ENCODE measurements at places on chromosomes 5 and 9.

DNA sequence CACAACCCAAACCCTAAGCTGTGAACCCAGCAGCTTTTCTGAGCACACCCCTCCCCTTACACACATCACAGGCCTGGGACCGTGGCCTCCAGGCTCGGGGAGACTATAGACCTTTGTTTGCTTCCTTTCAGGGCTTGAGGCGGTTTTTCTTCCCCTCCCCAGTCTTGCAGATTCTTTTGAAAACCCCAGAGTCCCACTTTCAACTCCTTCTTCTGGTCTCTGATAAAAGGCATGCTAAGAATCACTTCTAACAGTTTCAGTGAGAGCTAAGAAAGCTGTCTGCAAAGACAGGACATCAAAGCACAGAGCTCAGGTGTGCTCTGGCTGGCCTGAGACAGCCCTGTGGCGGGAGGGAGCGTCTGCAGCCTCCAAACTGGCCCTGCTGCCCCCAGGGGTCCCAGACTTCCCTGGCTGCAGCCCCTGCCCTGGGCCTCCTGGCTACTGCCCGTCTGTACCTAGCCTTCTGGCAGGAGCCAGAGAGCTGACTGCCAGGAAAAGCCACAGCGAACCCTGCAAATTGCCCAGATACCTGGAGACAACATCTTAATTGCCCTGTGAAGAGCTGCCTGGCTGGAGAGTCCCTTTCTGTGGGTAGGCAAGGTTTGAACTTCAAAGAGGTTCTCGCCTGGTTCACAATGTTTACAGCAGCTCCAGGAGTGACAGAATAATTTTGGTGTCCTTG is 138.9 kb downstream of the GADD45G start:
- DNase-seq, result no peak

DNA sequence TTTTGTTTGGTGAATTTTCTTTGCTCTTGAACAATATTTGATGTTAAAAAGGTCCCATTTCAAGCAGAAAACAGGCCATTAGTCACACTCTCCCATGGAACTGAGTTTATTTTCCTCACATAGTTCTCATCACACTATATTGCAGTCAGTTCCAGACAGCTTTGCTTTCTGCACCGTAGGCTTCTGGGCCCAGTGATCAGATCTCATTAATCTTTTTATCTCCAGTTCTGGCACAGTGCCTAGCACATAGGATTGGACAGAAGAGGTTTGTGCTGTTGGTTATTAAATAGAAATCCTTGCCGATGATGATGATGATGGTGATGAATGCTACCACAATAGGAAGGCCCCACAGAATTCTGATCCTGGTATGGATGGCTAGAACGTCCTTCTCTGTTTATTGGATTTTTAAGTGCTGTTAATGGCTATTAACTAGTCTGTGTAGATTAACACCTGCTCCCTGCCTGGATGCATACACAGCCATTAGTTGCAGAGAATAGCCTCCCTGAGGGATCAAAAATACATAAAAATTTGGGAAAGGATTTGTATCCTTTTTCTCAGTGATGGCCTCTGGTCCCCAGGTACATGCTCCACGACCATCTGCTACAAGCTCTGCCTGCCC is 52.0 kb upstream of the NTRK2 start:
- no peak for DNase-seq

GRCh38 chr5:167573370-167574127 is 717.9 kb upstream of the WWC1 start:
- no peak for DNase-seq

DNA sequence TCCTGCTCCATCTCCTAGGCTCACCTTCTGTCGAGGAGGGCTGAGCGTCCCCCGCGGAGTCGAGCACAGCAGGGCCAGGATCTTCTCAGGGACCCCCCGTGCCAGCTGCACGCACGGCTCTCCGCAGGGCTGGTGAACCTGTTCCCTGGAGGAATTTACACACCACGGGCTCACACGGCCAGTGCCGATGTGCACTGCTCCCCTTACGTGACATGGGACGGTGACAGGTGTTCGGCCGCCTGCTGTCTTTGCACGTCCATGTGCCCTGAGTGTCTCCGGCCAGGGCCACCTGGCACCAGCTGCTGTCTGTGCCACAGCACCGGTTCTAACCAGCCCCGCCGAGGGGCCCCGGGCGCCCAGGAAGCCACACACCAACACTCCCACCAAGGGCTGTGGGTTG is 8.7 kb upstream of the AGPAT2 start:
- DNase-seq, result no peak

- DNase-seq, result no peak
Observed at GRCh38 chr5:91266184-91266705, 116.9 kb downstream of the ARRDC3 start.

GRCh38 chr9:6876195-6876894 is 118.6 kb downstream of the KDM4C start:
- DNase-seq, result no peak

DNA sequence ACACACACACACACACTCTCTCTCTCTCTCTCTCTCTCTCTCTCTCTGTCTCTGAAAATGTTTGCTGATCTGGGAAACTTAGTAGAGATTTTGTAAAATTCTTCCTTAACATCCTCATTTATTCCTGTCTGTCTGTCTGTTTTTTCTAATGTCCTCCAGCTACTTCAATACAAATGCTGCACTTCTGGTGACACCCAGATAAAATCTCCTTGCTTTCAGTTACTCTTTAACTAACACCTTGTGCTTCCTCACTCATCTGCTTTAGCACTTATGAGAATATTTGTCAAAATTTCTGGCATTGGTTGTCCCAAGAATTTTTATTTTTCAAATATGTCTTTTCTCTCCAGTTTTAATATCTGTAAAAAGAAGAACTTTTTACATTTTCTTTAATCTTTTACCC is 35.0 kb upstream of the ARRDC3 start:
- no peak for DNase-seq

- DNase-seq, result no peak
Observed at GRCh38 chr9:12843735-12844134, 68.9 kb downstream of the LURAP1L start.

DNA sequence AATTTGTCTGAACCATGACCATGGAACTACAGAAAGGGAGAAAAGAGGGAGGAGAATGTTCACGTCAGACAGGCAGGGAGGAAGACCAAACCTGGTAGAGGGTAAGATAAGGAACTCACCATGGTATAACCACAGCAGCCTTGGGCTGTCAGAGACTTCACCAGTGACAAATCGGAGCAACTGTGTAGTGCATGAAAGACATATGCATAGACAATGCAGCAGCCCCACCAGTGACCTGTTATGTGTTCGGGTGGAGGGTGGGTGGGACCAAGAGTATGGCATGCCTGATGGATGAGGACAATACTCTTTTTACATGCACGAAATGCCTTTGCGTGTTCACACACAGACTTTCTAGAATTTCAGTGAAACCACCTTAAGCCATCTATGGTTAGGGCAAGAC is 221.8 kb upstream of the RASEF start:
- DNase-seq, result no peak

GRCh38 chr5:78331523-78332080 is 28.8 kb upstream of the SCAMP1 start:
- no peak for DNase-seq

- DNase-seq, result no peak
Observed at GRCh38 chr9:81389569-81389993, 299.8 kb downstream of the TLE1 start.

DNA sequence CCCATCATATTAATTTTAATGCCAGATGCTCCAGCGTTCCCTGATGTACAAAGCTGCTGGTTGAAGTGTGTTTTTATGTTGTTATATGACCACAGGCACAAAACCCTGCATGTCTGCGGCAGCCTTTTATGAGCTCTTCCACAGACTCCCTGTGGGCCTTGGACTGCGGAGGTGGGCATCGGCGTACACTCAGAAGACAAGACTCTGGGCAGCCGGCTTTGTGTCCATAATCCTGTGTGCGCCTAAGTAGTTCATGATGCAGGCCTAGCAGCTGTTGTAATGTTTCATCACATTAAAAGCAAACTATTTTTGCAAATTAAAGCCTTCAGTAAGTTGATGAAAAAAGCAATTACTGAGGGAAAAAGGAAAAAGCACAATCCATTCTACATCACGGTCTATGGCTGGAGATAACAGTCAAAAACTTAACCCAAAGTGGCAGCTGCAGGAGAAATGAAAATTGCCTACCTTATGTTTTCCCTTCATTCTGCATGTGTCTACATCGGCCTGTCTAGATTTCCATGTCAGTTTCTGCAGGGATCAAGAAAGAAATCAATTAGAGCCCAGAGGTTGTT is 78.8 kb downstream of the SEMA6A start:
- DNase-seq, result no peak

DNA sequence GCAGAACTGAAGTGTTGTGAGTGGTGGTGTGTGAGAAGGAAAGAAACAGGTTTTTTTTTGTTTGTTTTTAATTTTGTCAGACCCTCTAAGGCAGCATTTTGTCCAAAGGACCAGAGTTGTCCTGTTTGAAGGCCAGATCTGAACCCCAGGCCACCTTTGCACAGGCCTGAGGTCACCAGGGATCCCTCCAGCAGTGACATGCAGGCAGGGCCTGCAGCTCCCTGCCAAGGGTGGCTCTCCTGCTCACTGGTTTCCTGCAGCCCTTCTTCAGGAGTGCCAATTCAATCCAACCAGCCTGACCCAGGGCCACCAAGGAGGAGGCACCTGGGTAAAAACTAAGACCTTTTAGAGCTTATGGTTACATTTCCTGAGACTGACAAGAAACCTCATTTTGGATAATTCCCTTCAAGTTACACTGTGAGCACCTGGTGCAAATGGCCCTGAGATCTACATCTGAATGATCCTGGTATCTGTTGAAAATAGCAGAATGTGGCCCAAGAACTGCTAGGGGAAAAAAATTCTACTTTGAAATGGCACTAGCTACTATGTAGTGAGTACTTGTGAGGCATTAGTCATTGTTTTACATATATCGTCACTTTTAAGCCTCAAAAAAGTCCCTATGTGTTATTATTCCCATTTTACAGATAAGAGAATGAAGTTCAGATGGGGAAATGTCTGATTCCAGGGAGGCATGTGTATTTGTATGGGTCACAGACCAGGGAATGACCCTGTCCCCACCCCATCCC is 33.5 kb upstream of the SMU1 start:
- no peak for DNase-seq

- no peak for DNase-seq
Observed at GRCh38 chr5:53023969-53024368, 34.8 kb downstream of the ITGA2 start.

- no peak for DNase-seq
Observed at GRCh38 chr5:157659868-157660660, 7.8 kb upstream of the SOX30 start.

DNA sequence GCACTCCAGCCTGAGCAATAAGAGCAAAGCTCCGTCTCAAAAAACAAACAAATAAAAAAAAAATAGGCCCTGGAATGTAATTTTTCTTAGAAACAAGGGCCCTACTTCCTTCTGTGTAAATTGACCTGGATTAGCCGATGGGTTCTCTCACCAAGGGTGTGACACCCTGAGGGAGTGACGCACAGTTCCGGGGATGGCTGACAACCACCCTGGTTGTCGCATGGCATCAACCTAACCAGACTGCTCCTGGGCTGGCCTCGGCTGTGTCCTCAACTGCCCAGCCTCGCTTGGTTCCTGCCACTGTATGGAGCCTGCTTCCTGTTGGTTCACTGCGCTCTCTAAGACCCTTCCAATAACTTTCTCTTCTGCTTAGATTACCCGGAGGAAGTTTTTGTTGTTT is 51.2 kb upstream of the SPATA31D4 start:
- no peak for DNase-seq

DNA sequence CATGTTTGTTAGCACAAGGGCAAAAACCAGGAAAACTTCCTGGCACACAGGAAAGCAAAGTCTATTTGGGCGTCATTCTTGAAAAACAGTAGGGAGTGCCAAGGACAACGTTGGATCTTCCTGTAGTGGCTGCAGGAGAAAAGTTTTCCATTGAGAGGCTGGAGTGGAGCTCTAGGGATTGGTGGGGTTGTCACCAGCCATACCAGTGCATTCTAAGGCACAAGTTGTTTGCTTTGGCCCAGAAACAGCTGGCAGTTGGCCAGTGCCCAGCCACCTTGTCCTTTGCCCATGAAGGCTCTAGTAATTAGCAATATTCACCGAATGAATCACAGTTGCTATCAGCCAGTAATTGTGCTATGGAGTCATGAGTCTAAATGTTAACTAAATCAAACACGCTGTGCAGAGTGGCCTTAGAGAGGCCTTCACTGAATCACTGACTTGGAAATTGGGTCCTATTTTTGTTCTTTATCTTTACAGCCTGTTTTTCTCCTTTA is 26.4 kb downstream of the TNFSF15 start:
- DNase-seq, result no peak
